HuH-7.5 (cell line): ENCODE measurements at places on chromosomes 2 and 18.
A peak's percentile ranks its signal among the peaks of the same experiment; 100 is the strongest.

DNA sequence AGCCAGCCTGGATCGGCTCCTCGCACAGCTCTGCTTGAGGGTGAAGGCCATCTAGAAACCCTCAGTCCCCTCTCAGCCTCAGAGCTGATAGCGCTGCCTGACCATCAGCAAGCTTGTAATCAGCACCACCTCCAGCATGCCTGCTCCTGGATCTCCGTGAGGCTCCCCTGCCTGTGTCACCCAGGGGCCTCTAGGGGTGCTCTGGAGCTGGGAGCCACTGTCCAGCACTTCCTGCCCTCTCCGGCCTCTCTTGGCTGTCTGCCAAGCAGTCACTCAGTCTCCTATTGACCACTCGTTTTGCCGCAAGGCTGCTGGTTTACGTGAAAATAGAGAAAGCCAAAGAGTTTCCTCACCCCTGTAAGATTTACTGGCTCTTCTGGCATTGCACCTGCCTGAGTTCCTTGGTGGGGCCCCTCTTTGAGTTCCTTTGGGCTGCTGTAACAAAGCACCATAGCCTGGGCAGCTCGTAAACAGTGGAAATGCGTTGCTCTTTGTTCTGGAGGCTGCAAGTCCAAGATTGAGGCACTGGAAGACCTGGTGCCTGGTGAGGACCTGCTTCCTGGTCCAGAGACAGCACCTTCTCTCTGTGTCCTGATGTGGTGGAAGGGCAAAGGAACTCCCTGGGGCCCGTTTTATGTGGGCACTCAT lies 17.9 kb downstream of the CAPN10 start:
- peak; percentile 100 for DNase-seq

GRCh38 chr2:62765619-62766376 lies 60.3 kb downstream of the EHBP1 start:
- DNase-seq = no peak

- no peak for DNase-seq
Measured at GRCh38 chr2:136281281-136282114, 163.5 kb upstream of the CXCR4 start.

GRCh38 chr2:204973616-204974015 lies 428.3 kb downstream of the PARD3B start:
- no peak for DNase-seq

- no peak for DNase-seq
Measured at GRCh38 chr2:207328944-207329386, 163.2 kb upstream of the KLF7 start.

- DNase-seq = no peak
Measured at GRCh38 chr2:61538920-61539520, 864 bp upstream of the XPO1 start.

DNA sequence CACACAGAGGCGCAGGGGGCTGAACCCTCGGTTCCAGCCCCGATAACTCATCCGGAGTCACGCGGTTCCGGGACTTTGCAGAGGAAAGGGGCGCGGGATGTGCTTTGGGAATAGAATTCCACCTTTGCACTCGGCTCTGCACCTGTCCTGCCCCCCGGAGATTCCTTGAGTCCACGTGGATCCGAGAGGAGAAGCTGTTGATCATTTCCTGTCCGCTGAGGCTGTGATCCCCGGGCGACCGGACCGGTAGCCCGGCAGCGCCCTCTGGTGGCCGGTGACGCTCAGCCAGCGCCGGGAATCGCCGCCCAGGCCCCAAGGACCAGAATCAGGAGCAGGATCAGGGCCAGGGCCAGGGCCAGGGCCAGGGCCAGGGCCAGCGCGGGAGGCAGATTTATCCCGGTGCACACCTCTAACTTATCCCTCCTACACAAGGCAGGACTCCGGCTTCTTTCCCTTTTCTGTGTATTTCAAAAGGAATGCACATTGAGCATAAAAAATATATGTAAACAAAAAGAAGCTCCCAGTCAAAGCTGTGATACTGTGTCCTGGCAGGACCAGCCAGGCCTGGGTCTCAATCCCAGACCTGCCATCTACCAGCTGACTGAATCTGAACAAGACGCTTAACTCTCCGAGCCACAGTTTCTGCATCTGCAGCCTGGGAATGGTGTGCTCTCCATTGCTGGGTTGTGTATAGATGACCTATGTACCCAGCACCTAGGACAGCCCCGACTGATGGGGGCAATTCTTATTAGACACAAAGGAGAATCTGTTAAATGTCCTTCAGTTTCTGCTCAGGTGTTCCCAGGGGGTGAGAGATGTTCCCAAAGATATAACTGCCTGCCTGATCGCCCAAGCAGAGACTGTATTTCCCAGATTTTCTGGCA lies 8.5 kb upstream of the SPATA3 start:
- DNase-seq = peak; percentile 97

- no peak for DNase-seq
Measured at GRCh38 chr2:43837831-43838559, 644 bp downstream of the ABCG5 start.
